ENCODE measurements at places on chromosomes 16 and 17. TPM values are rescaled to one million over a fixed set of nuclear protein-coding genes. Genes with fewer than 3 reads are reported as not detected.

The CLEC10A gene
- total RNA-seq: not detected

The FOXN1 gene
- 0.21 TPM for total RNA-seq

The EVPLL gene
- total RNA-seq: 4.0 TPM

The RDM1 gene
- 1.4 TPM for total RNA-seq

The TBC1D26 gene
- total RNA-seq: not detected

The BCL6B gene
- total RNA-seq: under 0.01 TPM

The TNRC6A gene
- total RNA-seq: 10.4 TPM

The TEKT1 gene
- not detected for total RNA-seq

The TMC8 gene
- 0.48 TPM for total RNA-seq

The QPRT gene
- total RNA-seq: 54.5 TPM

The SMPD3 gene
- not detected for total RNA-seq

The KRT27 gene
- total RNA-seq: not detected

The KRTAP4-4 gene
- total RNA-seq: not detected

The MYLK3 gene
- total RNA-seq: under 0.01 TPM

The CHD9NB gene
- total RNA-seq: 0.64 TPM

The CTRB1 gene
- not detected for total RNA-seq
